Activated CD8-positive, alpha-beta memory T cell treated with anti-CD3 and anti-CD28 coated beads for 48 hours (primary cell): ENCODE measurements at places on chromosomes 3 and 15.
A peak's percentile ranks its signal among the peaks of the same experiment; 100 is the strongest.

DNA sequence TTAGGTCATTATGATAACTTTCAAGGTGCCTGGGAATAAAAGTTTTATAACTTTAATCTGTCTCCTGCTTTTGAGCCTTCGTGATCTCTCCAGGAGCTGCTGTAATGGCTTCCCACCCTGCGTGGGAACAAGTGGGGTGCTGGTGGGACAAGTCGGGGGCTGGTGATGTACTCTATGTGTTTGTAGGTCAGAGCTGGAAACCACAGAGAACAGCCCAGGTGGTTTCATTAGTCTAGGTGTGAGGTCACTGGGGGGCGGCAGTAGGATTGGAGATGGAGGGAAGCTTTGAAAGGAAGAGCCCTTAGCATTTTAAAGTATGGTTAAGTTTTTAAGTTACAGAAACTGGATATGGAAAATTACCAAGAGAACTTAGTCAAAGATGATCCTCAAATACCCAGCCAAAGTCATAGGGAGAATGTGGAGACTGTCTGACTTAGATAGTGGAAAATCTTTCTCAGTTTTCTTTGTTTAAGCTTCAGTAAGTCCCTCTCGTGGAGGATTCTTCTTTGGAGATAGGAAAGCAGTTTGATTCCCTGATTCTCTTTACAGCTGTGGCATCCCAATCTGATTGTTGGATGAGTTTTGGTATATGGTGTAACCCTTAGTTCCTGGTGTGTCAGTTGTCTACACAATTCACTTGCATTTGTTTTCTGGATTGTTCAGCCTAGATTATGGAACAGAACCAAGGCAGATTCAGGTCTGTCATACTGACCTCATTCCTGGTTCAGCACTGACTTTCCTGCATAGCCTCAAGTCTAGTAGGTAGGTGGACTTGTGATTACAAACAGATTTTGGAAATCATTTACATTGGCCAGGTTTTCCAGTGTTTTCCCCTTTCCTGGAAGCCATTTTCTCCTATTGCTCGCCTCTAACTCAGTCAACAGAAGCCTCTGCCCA lies 115.6 kb downstream of the FNDC3B start:
- DNase-seq = no peak

GRCh38 chr3:175941352-175941751 lies 1082.2 kb downstream of the NAALADL2 start:
- DNase-seq = no peak

- DNase-seq = no peak
These were observed 402.2 kb downstream of the EPHB1 start for GRCh38 chr3:135197246-135197645.

GRCh38 chr15:63122002-63122875 lies 578 bp downstream of the LACTB start:
- peak; percentile 88 for DNase-seq

DNA sequence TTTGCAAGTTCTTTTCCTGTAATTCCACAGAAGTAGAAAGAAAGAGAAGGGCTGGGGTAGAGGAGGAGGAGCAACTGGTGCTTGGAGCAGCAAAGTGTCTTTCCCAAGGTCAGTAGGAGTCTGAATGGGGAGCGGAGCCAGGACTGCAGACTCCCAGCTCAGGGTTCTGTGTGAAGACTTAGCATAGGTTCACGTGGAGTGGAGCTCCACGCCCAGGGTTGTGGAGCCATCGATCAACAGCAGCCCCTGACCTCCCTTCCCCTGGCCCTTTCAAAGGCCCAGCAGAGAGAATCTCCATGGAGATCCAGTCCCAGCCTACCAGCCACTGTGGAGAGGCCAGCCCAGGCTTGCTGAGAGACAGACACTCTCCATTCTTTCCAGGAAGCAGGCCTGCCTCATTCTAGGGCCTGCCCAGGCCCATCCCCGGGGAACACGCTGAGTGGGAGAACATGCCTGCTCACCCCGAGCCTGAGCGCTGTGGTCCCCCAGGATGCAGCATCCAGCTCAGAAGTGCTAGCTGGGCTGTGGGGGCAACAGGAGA lies 62.1 kb downstream of the CORO2B start:
- DNase-seq = no peak

DNA sequence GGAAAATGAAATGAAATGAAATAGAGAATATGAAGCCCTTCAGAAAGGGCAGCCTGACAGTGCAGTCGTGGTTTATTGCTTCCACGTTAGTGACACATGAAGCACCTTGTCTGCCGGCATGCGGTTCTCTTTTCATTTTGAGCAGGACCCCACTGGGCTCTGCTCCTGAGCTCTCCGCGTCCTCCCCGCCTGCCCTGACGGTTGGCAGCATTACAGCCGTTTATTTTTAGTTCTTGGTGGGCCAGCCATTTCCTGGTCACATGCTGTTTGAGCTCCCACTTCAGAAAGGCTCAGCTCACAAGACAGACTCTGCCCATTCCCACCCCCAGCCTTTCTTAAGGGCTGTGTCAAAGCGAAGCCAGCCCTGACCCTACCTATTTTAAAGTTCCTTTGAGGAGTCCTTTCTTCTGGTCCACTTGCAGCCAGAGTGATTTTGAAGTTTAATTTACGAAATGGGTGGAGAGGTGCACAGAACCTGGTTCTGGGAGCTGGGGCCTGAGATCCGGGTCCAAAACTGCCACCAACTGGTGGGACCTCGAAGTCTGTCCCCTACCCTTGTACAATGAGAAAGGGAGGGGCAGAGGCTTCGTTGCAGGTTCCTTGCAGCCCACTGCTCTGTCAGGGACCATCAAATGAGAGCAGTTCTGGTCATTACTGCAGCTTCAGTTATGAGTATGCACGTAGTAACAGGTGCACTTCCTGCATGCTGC lies 60.1 kb downstream of the MGLL start:
- no peak for DNase-seq
